ENCODE measurements at places on chromosomes 11 and 22. TPM values are rescaled to one million over a fixed set of nuclear protein-coding genes. Genes with fewer than 3 reads are reported as not detected.

- no peak for DNase-seq
These were observed 715.9 kb upstream of the API5 start for GRCh38 chr11:42595876-42596275.

DNA sequence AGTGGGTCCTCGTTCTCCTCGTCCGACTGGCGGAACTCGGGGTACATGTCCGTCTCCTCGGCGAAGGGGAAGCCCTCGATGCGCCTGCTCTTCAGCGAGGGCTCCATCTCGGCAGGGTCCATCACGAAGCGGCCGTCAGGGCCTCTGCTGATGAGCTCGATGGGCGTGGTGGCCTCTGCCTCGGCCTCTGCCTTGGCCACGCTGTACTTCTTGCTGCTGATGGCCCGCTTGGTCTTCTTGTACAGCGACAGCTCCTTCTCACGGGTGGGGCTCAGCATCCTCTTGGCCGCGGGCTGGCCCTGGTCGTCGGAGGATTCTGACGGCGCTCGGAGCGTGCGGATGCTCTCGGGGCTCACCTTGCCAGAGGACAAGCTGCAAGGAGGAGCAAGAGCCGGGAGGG, 35.7 kb downstream of the IGSF9B start:
- DNase-seq: no peak

DNA sequence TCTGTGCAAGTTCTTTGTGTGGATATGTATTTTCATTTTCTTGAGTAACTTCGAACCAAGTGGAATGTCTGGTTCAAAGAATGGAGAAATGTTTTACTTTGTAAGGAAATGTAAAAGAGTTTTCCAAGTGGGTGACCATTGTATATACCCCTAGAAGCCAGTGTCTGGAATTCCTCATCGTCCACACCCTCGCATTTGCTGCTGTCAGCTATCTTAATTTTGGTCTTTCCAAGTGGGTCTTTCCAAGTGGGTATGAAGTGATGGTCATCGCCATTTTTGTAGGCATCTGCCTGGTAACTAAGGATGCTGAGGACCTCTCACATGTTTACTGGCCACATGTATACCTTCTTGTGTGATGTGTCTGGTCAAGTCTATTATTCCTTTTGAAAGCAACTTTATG, 547.5 kb downstream of the TBC1D22A start:
- DNase-seq: no peak

GRCh38 chr22:23763579-23763945, 772 bp downstream of the C22orf15 start:
- no peak for DNase-seq

DNA sequence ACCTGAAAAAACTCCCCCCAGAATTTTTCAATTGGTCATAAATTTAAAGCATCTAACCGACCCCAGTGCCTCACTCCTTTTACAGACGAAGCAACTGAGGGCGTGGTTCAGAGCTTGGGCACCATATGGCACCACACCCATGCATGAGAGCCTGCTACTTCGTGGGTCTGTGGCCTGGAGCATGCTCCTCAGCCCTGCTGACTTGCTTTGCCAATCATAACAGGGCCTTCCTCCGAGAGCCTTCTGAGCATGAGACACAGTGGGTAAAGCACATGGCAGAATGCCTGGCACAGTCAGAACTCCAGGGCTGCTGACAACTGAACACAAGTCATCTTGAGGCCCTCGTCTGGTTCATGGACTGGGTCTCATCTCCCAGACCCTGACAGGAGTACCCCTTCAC, 33.3 kb downstream of the HIRA start:
- no peak for DNase-seq

DNA sequence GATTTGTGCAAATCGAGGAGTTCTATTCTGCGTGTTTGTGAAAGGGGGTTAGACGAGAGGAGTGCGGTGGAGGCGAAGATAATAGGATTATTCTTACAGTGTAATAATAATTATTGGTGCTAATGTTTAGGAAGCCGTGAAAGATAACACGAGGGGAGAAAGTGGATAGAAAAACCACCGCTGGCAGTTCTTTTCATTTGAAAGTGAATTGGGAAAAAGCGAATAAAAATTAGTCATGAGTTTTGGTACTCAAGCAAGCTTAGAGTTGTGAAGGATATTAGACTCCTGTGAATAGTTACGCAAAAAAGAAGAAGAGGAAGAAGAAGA, 575 bp downstream of the SLC6A5 start:
- DNase-seq: no peak

Gene RASSF10
- total RNA-seq: 6.0 TPM

Gene TMEM151A
- 0.17 TPM for total RNA-seq

Gene DRICH1
- total RNA-seq: 0.24 TPM

Gene FXYD6
- total RNA-seq: 0.21 TPM

Gene TIGD3
- not detected for total RNA-seq

Gene PTGDR2
- total RNA-seq: not detected

Gene SPTBN2
- total RNA-seq: 24.8 TPM

Data from mammary epithelial cell (primary cell).